ENCODE measurements at places on chromosomes 12 and 14.

DNA sequence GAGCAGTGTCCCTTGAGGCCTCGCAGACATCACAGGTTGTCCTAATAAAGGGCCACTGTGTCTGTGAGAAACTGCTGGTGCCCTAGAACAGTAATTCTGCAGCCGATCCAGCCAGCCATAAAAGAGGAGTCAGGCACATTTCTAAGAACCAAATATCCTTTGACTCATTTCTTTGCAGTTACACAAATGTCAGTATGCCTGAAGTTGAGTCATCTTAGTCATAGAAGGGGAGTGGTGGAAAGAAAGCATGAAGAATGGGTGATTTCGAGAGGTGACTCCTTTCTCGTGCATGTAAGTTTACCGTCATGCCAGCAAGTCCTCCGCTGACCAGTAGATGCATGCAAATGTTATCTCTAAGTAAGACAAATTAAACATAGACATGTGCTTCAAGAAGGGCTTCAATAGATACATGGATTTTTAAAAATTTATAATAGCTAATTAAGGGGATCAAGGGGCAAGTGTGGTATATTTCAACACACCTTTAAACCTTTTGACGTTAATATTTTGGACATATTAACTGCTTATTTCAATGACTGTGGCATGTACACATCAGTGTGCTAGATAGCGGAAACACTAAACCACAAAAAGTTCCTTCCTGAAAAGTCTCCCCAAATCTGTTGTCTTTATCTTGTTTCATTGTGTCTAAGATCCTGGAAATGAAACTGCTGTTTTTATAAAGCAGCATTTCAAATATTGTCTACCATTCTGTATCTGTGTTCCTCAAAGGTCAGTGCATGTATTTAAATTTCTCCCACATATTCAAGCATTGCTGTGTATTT is 497.4 kb downstream of the NPAS3 start:
- peak; percentile 67 for DNase-seq

DNA sequence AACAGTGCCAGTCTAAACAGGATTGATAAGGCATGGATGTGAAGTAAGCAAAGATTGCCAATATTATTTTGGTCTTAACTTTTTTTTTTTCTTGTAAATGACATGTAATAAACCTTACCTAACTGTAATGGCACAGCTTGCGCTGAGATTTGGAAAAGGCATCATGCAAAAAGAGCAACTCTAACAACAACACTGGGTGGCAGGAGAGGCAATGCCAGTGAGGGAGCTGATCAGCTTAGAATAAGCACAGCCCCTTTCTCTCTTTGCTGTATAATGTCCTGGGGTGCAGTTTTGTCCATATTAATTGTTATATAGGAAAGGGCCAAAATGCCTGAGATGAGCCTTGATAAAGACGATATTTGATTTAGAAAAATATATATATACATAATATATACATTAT is 1589.7 kb upstream of the FLRT2 start:
- no peak for DNase-seq

DNA sequence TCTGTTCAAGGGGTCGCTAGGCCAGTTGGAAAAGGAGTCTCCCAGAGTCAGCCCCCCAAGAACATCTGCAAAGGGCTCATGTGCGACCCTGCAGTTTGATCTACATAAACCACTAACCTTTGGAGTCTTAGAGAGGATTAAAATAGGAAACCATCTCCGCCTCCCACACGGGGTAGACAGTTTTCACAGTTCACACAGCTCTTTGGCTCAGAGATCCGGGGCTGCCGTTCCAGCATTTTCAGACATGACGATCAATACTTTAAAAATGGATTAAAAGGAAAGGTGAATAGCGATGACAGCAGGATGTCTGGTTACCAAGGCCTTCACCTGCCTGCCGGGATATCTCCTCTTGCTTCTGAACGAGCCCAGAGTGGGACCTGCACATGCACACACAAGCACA is 59.8 kb upstream of the BCL11B start:
- no peak for DNase-seq

- DNase-seq, result no peak
Measured at GRCh38 chr12:62191491-62192179, 68.6 kb upstream of the USP15 start.

DNA sequence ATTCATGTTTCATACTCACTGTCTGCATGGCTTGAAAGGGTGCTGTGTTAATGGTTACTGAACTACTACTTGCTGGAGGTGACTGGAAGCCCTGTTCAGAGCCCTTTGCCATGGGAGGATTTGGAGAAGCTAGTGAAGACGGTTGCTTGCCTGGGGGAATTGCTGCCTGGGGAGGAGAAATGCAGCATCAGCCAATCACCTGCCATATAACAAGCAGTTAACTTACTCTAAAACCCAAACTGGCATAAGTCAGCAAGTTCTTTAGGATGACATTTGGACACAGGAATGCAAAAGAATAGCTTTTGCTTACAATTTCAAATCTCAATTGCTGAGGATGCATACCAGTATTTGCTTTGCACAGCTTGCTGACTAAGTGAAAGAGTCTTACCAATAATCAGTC is 23.4 kb upstream of the IPO8 start:
- peak; percentile 77 for DNase-seq

DNA sequence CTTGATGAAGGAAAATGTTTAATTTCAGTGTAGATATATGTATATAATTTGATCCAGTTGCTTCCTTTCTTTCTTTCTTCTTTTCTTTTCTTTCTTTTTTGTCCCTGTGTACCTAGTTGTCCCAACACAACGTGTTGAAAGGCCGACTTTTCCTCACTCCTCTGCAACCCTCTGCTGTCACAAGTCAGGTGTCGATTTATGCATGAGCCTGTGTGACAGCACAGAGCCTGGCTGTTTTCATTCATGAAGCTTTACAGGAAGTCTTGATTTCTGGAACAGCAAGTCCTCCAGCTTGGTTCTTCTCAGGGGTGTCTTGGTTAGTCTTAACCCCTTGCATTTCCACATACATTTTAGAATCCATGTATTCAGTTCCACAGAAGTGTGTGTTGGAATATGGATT is 88.1 kb downstream of the PPP2R5C start:
- no peak for DNase-seq

DNA sequence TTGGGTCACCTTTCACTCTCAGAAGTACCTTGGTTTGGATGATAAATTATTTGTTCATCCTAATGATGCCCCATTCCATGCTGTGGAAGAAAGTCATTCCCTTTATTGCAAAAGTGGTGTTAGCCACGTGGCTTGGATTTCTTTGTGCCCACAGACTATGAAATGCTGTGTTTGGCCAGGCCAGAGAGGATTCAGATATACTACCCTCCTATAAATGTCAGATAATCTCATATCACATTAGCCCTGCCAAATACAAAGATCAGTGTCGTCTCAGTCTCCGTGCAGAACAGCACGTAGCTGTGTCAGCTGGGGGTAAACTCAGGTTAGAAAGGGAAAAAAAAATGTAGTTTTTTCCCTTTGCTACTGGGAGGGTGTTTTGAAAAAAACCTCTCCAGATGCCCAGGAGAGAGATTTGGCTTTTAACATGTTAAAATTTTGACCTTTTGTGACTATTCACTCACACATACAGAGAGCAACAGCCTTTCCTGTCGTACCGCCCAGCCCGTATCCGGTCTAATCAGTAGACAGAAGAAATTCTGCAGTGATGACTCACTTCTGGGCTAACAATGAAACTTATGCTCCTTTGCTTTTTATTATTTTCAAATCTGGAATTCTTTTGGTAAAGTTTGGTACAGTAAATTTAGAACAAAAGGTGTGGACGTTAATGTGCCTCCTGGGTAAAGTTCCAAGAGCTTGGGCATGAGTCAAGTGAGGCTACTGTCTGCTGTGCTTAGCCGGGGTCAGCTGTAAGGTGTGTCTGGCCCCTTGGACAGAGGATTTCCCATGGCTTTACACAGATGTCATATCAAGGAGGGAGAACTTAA is 8.5 kb upstream of the PTPRB start:
- peak; percentile 62 for DNase-seq

GRCh38 chr12:25376985-25377384 is 126.3 kb upstream of the KRAS start:
- no peak for DNase-seq

- no peak for DNase-seq
Measured at GRCh38 chr14:64110802-64111201, 183.4 kb downstream of the ESR2 start.
